ENCODE measurements at places on chromosomes 7 and 10. TPM values are rescaled to one million over a fixed set of nuclear protein-coding genes. Genes with fewer than 3 reads are reported as not detected.

Gene LBX1
- polyA plus RNA-seq = not detected

Gene CAV1
- 36.1 TPM for polyA plus RNA-seq

Gene ZNF777
- 18.6 TPM for polyA plus RNA-seq

Gene CABCOCO1
- 1.9 TPM for polyA plus RNA-seq

Gene STEAP4
- 0.05 TPM for polyA plus RNA-seq

Gene WNT2
- polyA plus RNA-seq = 0.45 TPM

Gene GPR37
- 1.5 TPM for polyA plus RNA-seq

Gene BTBD16
- 0.45 TPM for polyA plus RNA-seq

Gene SPDYE11
- 1.0 TPM for polyA plus RNA-seq

Gene MSANTD7
- polyA plus RNA-seq = 15.8 TPM

Data from left renal cortex interstitium (tissue), 4 donors.